ENCODE measurements at places on chromosomes 5 and 9. TPM values are rescaled to one million over a fixed set of nuclear protein-coding genes. Genes with fewer than 3 reads are reported as not detected.
A peak's percentile ranks its signal among the peaks of the same experiment; 100 is the strongest.

DNA sequence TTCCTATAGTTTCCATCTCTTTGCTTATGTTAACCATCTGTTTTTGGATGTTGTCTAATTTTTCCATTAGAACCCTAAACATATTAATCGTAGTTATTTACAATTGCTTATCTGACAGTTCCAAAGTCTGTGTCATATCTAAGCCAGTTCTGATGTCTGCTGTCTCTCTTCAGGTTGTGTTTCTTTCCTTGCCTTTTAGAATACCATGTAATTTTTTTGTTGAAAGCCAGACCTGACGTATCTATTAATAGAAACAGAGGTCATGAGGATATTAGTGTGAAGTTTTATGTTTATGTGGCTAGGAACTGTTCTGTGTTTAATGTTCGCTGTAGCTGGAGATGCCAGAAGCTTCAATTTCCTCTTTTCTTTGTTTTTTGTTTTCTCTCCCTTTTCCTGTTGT lies 52.2 kb downstream of the ZNF618 start:
- H3K36me3 ChIP-seq, result no peaks in the 10 kb centered on the region
- H3K27me3 ChIP-seq, result no peaks in the 10 kb centered on the region
- no peak overlapping the region for H3K27ac ChIP-seq
- no peak overlapping the region for H3K4me3 ChIP-seq
- no peak for DNase-seq

Gene SIT1
- polyA plus RNA-seq, result 1.7 TPM

DNA sequence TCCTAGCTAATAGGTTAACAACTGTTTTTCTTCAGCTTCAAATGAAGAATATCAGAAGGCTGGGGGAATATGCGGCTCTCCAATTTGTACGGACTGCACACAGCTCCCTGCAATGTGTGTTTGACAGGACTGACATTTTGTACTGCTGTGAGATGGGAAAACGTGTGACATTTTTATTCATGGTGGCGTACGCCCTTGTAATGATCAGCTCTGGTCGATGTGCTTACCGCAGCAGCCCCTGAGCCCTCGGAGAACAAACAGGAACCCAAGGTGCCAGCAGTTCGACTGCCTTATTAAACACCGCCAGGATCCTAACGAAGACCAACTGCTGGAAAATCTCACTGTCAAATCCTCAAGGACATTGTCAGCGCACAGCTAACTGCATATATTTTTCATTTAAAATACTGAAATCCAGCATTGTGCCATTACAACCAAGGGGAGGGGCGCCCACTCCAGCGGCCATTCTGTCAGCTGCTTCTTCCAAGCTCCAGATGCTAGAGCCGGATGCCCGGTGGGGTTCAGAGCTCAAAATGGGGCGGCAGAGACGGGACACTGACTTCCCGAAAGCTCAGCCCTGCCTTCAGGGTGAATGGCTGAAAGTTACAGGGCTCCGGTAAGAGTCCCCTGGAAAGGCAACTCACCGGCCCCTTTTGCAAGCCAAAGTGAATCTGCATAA lies 66.8 kb downstream of the CRB2 start:
- H3K27ac ChIP-seq, result no peak overlapping the region
- H3K27me3 ChIP-seq, result no peaks in the 10 kb centered on the region
- H3K36me3 ChIP-seq, result peaks cover 16% of the 10 kb centered on the region

DNA sequence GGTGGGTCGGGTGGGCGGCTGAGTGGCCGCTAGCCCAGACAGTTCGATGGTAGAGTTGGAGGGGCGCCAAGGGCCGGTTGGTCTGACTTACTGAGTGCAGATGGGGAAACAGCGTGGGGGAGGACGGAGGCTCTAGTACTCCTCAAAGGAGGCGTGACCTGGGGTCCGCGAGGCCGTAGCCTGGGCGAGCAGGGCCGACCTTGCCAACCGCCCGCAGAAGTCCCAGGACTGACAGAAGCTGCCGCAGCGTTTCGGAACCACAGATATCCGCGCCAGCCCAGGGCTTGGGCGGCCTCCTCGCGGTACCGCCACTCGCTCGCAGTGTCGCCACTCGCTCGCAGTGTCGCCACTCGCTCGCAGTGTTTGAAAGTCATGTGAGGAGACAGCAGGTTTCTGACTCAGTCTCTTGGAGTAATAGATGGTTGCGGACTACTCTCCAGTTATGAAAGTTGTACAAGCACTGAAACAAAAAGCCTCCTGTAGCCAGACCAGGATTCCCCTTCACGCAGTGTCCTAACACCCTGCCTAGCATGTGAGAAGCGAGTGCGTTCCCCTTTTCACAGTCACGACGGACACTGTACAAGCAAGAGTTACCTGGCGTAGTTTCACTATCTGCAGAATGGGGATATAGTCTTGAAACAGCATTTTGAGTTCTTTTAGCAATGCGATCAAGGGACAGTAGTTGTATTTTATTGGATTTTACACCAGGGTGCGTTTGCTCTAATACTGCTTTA lies 674 bp downstream of the TMEM38B start:
- peak overlapping the region; percentile 62 for H3K4me3 ChIP-seq
- no peaks in the 10 kb centered on the region for H3K4me1 ChIP-seq
- H3K27me3 ChIP-seq, result peaks cover 10% of the 10 kb centered on the region
- H3K36me3 ChIP-seq, result no peaks in the 10 kb centered on the region

GRCh38 chr5:396531-396961 lies 46.4 kb upstream of the EXOC3 start:
- no peak overlapping the region for H3K4me3 ChIP-seq
- no peak overlapping the region for H3K27ac ChIP-seq
- no peaks in the 10 kb centered on the region for H3K4me1 ChIP-seq
- H3K27me3 ChIP-seq, result peaks cover 2% of the 10 kb centered on the region
- no peaks in the 10 kb centered on the region for H3K36me3 ChIP-seq

- no peak for DNase-seq
- no peaks in the 10 kb centered on the region for H3K4me1 ChIP-seq
- H3K36me3 ChIP-seq, result no peaks in the 10 kb centered on the region
Observed at GRCh38 chr5:133866160-133866902, 102.1 kb downstream of the C5orf15 start.

DNA sequence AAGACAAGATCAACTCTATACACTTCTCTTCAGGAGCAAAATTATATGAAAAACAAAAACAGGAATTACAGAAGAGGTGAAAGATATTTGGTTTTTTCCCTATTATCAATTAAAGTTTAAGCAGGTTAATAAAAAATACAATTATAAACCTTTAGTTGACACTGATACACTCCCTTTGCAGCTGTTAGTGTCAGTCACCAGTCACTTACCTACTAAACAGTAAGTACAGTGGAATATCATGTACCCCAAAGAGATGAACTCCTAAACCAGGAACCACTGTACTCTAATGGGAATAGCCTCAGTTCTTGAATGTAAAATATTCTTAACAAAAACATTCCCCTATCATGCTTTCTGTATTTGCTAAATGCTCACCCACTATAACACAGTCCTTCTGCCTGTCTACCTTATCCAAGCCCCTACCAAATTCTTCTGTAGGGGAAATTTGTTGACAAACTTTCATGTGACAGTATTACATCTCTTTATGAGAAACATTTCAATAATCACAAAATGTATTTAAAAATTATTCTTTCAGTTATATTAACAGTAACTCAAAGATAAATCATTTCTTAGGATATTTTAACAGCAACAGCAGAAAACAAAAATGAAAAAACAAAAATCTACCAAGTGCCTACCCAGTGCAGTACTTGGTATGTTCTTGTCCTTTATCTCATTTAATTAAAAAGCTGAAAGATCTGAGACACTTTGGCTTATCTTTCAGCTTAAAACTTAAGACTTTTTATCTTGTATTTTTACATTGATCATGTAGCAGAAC lies 212.8 kb downstream of the MLLT3 start:
- H3K4me1 ChIP-seq, result no peaks in the 10 kb centered on the region
- no peak for DNase-seq
- H3K27me3 ChIP-seq, result no peaks in the 10 kb centered on the region
- H3K27ac ChIP-seq, result no peak overlapping the region
- H3K4me3 ChIP-seq, result no peak overlapping the region

Gene IQGAP2
- polyA plus RNA-seq, result 13.6 TPM

Gene SLC25A48
- 2.2 TPM for polyA plus RNA-seq

DNA sequence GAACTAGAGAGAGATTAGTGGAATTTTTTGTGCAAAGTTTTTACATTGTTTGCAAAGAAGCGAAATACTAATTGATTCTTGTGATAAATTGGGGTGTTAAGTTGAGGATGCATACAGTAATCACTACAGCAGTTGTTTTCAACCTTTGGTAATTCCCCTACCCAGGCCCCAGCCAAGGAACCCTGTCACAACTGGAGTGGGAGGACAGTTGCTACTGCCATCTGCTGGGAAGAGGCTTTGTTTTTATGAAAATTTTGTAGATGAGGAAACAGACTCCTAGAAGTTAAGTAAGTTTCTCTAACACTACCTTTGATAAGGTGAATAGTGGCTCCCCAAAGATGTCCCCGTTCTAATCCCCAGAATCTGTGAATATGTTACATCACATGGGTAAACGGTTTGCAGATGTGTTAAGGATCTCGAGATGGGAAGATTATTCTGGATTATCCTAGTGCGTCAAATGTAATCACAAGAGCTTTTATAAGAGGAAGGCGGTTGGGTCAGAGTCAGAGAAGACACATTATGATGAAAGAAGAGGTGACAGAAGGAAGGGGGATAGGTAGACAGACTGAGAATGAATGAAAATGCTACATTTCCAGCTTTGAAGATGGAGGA lies 34.0 kb upstream of the PPP1R2B start:
- no peak overlapping the region for H3K4me3 ChIP-seq
- no peak overlapping the region for H3K27ac ChIP-seq
- no peaks in the 10 kb centered on the region for H3K36me3 ChIP-seq
- H3K4me1 ChIP-seq, result no peaks in the 10 kb centered on the region
- DNase-seq, result peak; percentile 21
- no peaks in the 10 kb centered on the region for H3K27me3 ChIP-seq

GRCh38 chr5:139746691-139747582 lies 48.7 kb upstream of the PSD2 start:
- H3K4me1 ChIP-seq, result peaks cover 4% of the 10 kb centered on the region
- DNase-seq, result no peak
- H3K4me3 ChIP-seq, result peak overlapping the region; percentile 18
- H3K36me3 ChIP-seq, result no peaks in the 10 kb centered on the region
- H3K27ac ChIP-seq, result no peak overlapping the region
- peaks cover 12% of the 10 kb centered on the region for H3K27me3 ChIP-seq

GRCh38 chr9:6128030-6128429 lies 87.6 kb upstream of the IL33 start:
- no peak overlapping the region for H3K27ac ChIP-seq
- no peaks in the 10 kb centered on the region for H3K4me1 ChIP-seq
- no peaks in the 10 kb centered on the region for H3K36me3 ChIP-seq
- H3K27me3 ChIP-seq, result no peaks in the 10 kb centered on the region

Gene RLN1
- polyA plus RNA-seq, result 0.10 TPM

Gene SLCO6A1
- polyA plus RNA-seq, result not detected

Measured in small intestine (tissue), 16 donors.